ENCODE measurements at places on chromosomes 1 and 21.
A peak's percentile ranks its signal among the peaks of the same experiment; 100 is the strongest.

- peak; percentile 92 for DNase-seq
Observed at GRCh38 chr1:44237721-44238457, 24.6 kb downstream of the DMAP1 start.

DNA sequence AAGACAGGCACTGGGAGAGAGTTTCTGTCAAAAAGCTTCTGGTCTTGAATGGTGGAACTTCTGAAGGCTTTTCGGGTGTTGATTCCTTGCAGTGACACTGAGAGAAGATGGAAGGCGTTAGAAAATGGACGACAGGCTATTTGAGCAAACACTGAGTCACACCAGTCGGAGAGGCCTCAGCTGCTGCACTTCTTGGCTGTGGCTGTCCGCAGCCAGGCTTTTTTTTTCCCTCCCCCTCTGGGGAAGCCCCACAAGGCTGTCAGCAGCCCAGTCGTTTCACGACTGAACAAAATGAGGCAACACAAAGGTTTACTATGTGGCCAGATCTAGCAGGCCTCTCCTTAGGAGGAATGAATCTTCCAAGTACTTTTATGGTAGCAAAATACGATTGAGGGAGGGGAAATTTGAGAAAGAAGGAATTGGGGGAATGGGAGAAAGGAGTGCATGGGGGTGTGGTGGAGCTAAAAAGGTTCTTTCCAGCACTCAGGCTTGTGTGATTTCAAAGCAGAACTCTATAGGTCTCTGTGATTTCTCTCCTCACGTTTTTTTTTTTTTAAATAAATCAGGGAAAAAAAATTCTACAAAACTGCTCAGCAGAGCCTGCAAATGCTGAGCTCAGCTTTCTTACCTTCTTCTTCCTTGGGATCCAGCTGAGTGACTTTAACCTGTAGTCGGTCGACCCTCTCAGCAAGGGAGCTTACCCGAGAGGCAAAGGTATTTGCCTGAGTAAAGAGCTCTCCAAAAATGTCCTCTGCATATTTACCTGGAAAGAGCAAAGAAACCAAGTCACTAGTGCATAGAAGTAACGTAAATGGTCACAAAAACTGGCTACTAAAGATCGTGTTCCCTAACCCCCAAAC lies 26.1 kb downstream of the GPR3 start:
- no peak for DNase-seq

DNA sequence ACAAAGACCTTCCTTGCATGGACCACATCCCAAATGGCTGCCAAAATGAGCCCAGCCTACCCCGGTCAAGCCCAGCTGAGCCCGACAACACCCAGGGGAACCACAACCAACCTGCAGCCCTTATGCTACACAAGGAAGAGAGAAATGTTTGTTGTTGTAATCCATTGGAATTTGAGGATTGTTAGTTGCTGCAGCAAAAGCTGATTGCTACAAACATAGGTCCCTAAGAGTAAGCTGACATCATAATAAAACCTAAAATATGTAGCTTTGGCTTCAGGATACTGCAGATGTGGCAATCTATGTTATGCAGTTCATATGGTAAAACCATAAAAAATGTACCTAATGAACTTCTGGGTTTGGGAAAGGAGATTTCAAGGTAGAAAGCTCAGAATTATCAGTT lies 65.5 kb upstream of the DNAH14 start:
- no peak for DNase-seq

GRCh38 chr1:32316903-32317277 lies 19.1 kb downstream of the MARCKSL1 start:
- DNase-seq, result no peak

GRCh38 chr1:36326499-36326898 lies 3.1 kb upstream of the EVA1B start:
- DNase-seq, result no peak

DNA sequence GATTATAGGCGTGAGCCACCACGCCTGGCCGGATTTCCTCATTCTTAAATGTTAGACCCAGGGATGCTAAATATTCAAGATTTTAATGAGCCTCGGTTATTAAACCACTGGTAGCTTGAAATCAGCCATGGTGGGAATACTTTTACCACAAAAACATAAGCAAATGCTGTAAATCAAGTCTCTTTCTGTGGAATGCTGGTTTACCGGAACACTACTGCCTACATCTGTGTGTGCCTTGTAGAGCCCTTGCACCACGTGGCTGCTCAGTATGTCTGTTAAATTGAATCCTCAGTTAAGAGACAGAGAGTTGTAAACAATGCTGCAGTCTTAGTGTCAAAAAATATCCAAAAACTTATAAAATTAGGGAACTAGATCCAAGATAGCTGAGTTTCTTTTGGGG lies 26.8 kb upstream of the CNN3 start:
- DNase-seq, result no peak

DNA sequence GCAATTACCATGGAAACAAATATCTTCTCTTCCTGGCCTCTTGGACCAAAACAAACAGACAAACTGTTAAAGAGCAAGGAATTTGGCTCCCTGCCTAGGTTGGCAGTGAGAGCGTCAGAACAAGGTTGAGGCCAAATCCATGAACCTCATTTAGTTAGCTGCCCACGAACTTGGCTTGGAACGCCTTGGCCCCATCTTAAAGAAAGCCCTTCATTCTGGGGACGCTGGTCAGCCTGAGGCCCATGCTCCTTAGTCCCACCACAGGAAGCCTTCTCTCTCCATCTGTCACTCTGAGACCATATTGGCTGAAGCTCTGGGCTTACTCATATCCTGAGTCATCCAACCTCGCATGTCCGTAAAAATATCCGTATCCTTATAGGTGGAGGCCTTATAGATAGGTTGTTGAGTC lies 62.4 kb upstream of the DIRAS3 start:
- DNase-seq, result no peak

- DNase-seq, result no peak
Observed at GRCh38 chr21:44686000-44686781, 4.2 kb upstream of the KRTAP12-1 start.

- DNase-seq, result no peak
Observed at GRCh38 chr1:35850051-35850450, 33.0 kb upstream of the AGO1 start.

- no peak for DNase-seq
Observed at GRCh38 chr1:10502206-10502605, 27.5 kb downstream of the PEX14 start.

- no peak for DNase-seq
Observed at GRCh38 chr21:30478004-30478403, 2.2 kb downstream of the KRTAP19-1 start.

DNA sequence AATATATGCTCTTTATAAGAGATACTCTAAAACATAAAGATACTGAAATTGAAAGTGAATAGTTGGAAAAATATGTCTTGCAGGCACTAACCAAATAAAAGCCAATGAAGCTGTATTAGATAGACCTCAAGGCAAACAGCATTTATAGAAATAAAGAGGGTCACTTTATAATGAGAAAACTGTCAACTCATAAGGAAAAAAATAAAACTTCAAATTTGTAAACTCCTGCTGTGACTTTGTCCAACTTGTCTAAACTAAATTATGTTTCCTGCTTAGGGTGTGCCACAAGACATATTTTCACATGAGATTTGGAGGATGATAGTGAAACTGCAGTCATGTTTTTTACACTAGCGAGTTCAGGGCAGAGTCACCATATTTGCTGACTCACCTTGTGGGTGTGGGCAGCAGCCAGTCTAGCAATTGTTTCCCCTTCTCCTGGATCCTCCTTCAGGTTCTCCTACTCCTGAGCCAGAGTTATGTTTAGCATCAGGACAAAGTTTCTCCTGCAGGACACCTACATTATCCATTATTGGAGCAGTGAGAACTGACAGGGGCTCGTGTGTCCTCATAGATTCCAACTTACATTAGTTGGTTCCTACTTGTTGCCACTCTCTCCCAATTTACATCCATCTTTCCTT lies 43.8 kb downstream of the CD53 start:
- peak; percentile 5 for DNase-seq

- DNase-seq, result no peak
Observed at GRCh38 chr1:223617323-223618070, 48.0 kb downstream of the CAPN8 start.

- DNase-seq, result peak; percentile 16
Observed at GRCh38 chr1:162056043-162056442, 13.4 kb upstream of the NOS1AP start.

- DNase-seq, result no peak
Observed at GRCh38 chr1:22257290-22258275, 114.7 kb upstream of the WNT4 start.

GRCh38 chr1:55212349-55213150 lies 2.6 kb downstream of the USP24 start:
- no peak for DNase-seq

- DNase-seq, result no peak
Observed at GRCh38 chr1:246815693-246816270, 91.6 kb downstream of the SCCPDH start.

- DNase-seq, result no peak
Observed at GRCh38 chr1:112067989-112068388, 78.5 kb upstream of the KCND3 start.

- DNase-seq, result no peak
Observed at GRCh38 chr1:117964290-117965038, 34.9 kb downstream of the WDR3 start.

- DNase-seq, result no peak
Observed at GRCh38 chr1:248900637-248901036, 5.4 kb upstream of the PGBD2 start.

- DNase-seq, result no peak
Observed at GRCh38 chr1:210695026-210695425, 366.3 kb downstream of the HHAT start.

GRCh38 chr1:205438213-205439158 lies 16.6 kb upstream of the LEMD1 start:
- no peak for DNase-seq

DNA sequence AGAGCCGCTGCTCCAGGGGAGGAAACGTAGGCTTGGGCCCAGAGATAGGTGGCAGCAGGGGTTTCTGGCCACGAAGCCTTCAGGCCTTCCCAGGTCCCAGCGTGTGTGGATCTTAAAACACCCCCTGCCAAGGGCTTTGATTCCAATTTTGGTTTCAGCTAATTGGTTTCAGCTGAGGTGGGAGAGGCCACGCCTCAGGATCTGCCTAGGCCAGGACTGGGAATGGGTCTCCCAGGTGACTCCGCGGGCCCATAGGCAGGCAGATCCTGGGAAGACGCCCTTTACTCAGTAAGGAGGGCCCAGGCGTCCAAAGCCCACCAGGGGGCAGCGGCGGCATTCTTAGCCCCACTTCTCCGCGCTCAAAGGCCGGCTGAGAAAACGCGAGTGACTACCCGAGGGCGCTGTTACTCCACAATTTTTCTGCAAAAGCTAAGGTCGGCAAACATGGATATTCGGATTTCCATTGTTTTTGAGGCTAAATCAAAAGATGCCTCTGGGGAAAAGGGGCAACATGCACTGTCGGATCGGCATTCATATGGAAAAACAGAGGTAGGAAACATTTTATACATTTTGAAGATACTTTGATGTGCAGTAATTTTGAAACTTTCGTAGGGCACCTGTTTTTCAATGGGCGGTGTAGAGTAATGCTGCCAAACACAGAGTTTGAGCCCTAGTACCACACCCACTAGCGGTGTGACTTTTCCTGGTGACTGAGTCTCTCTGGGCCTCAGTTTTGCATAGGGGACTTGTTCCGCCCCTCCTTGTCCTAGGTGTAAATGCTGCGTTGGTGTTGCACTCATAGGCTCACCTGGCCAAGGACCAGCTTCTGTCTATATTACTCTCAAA lies 31.8 kb upstream of the BCL10 start:
- peak; percentile 44 for DNase-seq

GRCh38 chr1:8476006-8476405 lies 158.1 kb downstream of the SLC45A1 start:
- DNase-seq, result no peak

GRCh38 chr1:181424786-181425403 lies 58.4 kb upstream of the CACNA1E start:
- peak; percentile 41 for DNase-seq

GRCh38 chr1:228236744-228237143 lies 28.9 kb downstream of the OBSCN start:
- no peak for DNase-seq

- no peak for DNase-seq
Observed at GRCh38 chr1:63848733-63849132, 74.9 kb downstream of the ROR1 start.

DNA sequence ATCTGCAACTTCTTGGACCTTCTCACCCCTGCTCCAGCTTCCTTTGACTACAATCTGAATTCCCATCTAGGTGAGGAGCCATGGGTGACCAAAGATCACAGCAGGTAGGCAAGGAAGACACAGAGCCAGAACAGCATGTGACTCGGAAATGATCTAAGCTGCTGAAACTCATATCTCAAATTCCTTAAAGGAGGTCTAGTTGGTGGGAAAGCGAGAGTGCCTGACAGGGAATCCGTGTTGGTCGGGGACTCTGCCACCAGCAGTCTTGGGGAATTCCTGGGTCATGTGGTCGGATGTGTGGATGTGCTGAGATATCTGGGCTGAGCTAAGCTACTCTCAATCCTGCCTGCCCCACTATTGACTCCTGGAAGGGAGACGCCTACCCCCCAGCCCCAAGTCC lies 3.2 kb upstream of the NUAK2 start:
- DNase-seq, result no peak

DNA sequence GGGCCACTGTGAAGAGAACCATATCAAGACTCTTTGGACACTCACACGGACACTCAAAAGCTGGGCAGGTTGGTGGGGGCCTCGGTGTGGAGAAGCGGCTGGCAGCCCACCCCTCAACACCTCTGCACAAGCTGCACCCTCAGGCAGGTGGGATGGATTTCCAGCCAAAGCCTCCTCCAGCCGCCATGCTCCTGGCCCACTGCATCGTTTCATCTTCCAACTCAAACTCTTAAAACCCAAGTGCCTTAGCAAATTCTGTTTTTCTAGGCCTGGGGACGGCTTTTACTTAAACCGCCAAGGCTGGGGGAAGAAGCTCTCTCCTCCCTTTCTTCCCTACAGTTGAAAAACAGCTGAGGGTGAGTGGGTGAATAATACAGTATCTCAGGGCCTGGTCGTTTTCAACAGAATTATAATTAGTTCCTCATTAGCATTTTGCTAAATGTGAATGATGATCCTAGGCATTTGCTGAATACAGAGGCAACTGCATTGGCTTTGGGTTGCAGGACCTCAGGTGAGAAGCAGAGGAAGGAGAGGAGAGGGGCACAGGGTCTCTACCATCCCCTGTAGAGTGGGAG lies 36.3 kb upstream of the TDRD10 start:
- DNase-seq, result no peak

GRCh38 chr1:116273042-116273783 lies 99.8 kb upstream of the ATP1A1 start:
- no peak for DNase-seq

- DNase-seq, result no peak
Observed at GRCh38 chr1:236433819-236434315, 39.8 kb downstream of the EDARADD start.

- no peak for DNase-seq
Observed at GRCh38 chr1:238648751-238649150, 737.6 kb upstream of the CHRM3 start.

GRCh38 chr1:72649211-72649888 lies 367.0 kb upstream of the NEGR1 start:
- DNase-seq, result no peak

GRCh38 chr1:118947003-118947765 lies 41.0 kb downstream of the TBX15 start:
- no peak for DNase-seq

GRCh38 chr1:214541693-214542092 lies 9.7 kb downstream of the PTPN14 start:
- no peak for DNase-seq

- DNase-seq, result peak; percentile 56
Observed at GRCh38 chr1:46133181-46133658, 791 bp upstream of the PIK3R3 start.

Measured in GM12891 (cell line).